Neuronal stem cell (in vitro differentiated cells): ENCODE measurements at places on chromosomes 16 and 17.

DNA sequence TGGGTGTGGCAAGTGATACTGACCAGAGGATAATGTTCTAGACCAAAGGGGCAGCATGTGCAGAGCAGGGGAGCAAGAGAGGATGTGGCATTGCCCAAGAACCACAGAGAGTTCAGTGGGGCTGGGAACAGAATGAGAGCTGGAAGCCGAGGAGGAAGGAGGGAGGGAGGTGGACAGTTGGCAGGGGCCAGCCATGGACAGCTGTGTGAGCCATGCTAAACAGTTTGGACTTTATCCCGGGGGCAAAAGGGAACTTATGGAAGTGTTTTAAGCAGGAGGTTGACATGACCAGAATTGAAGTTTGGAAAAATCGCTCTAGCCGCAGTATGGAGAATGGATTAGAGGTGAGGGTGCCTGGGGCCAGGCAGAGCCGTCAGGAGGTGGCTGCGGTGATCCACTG is 29.4 kb upstream of the TMEM132E start:
- no peak for DNase-seq

- no peak for DNase-seq
Measured at GRCh38 chr16:50531359-50531758, 16.8 kb upstream of the NKD1 start.

DNA sequence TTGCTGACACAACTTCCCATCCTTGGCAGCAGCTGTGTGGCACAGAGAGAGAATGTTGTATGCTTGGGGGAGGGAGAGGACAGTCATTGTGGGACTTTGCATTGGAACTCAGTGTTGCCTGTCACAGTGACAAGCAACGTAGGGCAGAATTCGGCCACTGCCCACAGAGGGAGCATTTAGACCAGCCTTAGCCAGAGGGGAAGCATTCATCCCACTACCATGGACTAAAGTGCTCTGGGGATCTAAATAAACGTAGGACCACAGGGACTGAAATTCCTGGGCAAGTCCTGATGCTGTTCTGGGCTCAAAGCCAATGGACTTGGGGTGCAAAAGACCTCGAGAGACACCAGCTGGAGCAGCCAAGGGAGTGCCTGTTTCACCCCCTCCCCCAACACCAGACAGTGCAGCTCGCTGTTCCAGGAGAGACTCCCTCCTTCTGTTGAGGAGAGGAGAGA is 44.9 kb downstream of the ABCA8 start:
- DNase-seq, result no peak

- peak; percentile 65 for DNase-seq
Measured at GRCh38 chr16:23974223-23974622, 138.4 kb downstream of the PRKCB start.

- DNase-seq, result no peak
Measured at GRCh38 chr16:65125322-65125721, 3.5 kb upstream of the CDH11 start.

DNA sequence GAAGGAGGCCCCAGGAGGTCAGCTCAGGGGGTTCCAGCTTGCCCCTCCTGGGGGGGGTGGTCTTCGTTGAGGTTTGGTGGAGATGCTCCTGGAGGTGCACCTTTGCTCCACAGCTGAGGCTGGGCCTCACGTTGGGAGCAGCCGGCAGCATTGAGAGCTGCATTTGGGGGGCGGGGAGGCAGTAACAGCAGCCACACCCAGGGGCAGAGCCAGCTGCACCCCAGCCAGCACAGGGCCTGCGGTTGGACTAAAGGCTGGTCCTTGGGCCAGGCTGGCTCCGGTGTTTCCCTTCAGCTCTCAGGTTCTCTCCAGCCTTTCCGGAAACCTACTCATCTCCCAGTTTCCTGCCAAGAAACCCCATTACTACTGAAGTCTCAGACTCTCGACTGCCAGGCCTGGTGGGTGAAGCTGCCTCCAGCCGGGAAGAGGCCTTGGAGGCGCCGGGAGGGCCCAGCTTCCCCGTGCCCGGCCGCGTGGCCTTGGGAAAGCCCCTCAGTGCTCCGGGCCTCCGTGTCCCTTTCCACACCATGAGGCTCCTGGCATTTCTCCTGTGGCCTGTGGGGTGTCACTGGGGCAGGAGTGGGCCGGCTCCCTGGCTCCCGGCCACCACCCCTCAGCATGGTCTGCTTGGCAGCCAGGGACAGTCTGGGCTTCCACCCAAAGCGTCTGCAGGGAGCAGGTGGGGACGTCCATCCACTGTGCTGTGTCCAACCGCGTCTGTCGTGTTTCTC is 14.0 kb upstream of the BAIAP2 start:
- DNase-seq, result no peak

- no peak for DNase-seq
Measured at GRCh38 chr16:17381784-17382183, 89.0 kb downstream of the XYLT1 start.

DNA sequence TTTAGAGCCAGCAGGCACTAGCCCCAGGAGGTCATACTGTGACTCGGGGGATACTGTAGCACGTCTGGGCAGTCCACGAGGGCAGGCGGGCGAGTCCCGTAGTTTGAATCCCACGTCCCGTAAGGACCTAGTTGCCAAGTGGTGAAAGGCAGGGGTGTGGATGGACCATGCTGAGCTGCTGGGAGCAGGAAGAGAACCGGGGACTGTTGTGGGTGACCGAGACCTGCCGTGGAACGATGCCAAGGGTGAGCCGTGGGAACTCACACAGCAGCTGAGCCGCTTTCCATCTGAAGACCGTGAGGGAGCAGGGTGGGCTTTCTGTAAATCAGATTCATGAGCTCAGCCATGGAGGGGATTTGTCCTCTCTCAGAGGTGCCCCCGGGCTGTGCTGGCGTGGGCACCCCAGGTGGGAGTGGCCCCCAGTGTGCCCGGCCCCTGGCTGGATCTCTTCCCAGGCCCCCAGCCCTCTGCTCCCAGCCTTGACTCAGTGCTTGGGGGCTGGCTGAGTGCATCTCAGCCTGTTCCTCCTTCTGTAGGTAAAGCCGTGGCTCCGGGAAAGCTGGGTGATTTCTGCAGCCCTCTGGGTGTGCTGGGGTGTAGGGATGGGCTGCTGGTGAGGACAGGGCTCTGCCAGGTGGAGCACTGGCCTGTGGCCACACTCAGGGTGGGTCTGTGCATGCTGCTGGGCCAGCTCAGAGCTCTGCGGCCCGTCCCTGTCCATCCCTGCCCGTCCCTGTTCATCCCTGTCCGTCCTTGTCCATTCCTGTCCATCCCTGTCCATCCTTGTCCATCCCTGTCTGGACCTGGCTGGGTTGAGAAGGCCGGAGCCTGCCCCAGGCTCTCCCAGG is 13.6 kb downstream of the ASPSCR1 start:
- no peak for DNase-seq

DNA sequence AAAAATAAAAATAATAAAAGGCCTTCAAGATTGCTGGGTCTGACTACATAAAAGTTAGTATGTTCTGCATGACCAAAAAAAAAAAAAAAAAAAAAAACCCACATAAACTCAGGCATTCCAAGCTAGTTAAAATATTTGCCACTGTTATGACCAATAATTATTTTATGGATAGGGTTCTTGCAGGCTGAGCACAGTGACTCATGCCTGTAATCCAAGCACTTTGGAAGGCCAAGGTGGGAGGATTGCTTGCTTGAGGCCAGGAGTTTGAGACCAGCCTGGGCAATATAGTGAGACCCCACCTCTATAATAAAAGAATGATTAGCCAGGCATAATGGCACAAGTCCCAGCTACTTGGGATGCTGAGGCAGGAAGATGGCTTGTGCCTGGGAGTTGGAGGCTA is 8.1 kb downstream of the SCNN1B start:
- DNase-seq, result no peak

DNA sequence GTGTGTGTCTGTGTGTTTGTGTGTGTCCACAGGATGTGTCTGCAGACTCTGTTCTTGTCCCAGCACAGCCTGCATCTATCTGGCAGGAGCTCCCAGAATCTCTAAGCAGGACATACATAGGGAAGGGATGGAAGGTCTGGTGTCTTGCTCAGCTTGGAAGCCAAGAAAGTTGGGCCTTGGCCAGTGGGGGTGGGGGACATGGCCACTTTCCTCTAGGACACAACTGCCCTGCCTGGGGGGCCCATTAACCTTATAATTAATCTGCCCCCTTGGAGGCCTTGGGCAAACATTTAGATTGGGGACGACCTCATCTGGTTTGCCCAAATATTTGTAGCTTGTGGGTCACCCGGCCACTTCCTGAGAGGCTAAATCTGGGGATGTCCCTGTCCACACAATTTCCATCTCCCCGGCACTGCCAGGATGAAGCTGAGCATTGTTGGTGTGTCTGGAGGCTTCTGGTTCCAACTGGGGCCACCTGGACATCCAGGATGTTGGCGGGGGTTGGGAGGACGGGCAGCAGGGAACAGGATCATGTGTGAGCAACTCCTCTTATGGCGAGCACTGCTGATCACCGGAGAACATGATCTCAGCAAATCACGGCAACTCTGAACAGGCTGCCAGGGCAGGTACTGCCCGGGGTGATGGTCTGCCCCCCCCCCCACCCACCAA is 17.2 kb upstream of the FOXF1 start:
- no peak for DNase-seq

DNA sequence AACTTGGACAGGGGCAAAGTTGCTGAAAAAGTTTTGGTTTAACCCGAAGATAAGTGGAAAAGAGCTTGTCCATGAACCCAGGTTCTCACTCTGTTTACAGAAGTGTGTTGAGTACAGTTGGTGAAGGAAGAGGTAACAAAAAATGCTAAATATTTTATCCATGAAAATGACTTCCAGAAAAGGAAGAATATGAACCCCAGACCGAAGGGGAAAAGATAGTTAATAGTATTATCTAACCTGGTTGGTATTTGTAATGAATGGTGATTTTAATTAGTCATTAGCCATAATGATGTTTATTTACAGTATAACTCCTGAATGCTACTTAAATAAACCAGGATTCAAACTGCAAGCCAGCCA is 574 bp upstream of the TMEM106A start:
- DNase-seq, result no peak

DNA sequence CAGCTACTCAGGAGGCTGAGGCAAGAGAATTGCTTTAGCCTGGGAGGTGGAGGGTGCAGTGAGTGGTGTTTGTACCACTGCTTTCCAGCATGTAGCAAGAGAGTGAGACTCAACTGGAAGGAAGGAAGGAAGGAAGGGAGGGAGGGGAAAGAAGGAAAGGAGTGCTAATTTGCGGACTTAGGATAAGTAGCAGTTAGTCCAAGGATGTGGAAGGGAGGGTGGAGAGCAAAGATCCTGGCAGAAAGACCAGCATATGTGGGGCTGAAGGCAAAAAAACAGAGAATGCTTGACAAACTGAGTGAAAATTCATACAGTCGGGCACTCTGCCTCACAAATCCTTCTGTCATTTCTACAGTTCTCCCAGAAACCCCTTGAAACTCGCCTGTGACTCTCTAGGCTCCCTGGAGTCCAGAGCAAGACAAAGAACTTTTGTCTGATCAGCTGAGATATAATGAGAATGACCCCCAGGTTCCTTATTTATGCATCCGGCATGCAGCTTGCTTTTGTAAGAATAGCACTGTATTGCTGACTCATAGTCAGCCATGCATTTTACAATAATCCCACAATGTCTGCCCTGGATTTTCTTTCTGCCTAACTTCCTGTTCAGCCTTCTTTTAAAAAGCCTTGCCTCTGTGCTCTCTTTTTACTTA is 31.5 kb downstream of the CDK5RAP3 start:
- no peak for DNase-seq
